ENCODE measurements at places on chromosomes 3 and 15.

- DNase-seq, result peak; percentile 22
Observed at GRCh38 chr3:60645801-60646200, 605.5 kb downstream of the FHIT start.

DNA sequence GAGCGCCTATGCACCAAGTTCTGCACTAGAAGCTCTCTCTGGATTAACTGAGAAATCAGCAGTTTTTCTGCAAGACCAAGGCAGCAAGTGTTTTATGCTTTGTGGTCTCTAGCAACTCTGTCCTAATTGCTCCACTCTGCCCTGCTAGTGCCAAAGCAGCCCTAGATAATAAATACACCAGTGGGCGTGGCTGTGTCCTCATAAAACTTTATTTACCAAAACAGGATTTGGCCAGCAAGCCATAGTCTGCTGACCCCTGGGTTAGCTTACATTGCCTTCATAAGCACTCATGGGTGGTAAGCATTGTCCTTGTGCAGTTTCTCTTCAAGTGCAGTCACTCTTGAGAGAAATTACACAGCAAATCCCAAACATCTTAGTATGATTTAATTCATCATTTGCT is 30.7 kb upstream of the SLC24A5 start:
- DNase-seq, result no peak

DNA sequence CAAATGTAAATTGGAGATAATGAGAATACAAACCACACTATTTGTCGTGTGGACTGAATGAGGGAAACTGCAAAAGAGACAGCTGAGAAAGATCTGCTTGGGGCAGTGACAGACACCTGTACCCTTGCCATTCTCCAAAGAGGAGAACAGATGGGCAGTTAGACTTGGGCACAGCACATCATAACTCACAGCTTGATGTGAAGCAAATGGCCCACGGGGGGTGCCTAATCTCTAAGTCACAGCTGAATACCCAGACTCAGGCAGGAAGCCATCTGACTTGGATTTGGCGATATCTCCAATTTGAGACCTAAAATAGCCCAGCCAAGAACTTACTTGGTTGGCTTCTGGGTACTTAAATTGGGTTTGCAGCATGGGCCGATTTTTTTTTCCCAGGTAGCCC is 10.0 kb upstream of the SLC6A11 start:
- no peak for DNase-seq

DNA sequence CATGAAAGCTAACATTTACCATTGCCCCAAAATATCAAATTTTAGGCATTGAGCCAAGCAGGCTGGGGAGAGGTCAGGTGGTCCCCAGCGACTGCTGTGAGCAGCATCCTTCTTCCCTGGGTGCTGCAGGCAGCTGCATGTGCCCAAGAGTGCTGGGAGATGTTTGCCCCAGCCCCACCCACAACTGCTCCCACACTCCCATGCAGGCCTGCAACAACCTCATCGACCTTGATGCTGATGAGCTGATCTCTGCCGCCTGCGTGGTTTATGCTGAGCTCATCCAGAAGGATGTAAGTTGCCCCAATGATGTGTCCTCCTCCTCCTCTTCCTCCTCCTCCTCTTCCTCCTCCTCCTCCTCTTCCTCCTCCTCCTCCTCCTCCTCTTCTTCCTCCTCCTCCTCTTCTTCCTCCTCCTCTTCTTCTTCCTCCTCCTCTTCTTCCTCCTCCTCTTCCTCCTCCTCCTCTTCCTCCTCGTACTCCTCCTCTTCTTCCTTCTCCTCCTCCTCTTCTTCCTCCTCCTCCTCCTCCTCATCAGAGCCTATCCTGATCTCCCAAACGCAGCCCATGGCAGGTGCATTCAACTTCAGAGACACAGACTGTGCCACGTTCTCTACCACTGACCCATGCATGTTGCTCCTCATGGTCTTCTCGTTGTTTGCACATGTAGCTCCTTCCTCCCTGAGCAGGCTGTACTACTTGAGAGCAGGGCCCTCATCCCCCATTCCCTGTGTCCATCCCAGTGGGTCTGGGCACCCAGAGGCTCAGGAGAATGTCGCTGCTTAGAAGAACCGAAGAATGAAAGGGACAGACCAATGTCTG is 15.1 kb downstream of the TBC1D21 start:
- DNase-seq, result no peak

DNA sequence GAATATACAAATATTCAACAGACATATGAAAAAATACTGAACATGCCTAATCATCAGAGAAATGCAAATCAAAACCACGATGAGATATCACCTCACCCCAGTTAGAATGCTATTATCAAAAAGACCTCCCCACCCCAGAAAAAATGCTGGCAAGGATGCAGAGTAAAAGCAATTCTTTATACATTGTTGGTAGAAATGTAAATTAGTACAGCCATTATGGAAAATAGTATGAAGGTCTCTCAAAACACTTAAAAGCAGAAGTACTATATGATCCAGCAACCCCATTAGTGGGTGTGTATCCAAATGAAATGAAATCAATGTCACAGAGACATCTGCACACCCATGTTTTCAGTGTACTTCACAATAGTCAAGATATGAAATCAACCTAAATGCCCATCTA is 308.7 kb downstream of the CHST2 start:
- no peak for DNase-seq

- no peak for DNase-seq
Observed at GRCh38 chr3:85455561-85456200, 496.9 kb downstream of the CADM2 start.

- DNase-seq, result no peak
Observed at GRCh38 chr15:57697588-57697987, 8.9 kb upstream of the POLR2M start.

GRCh38 chr15:74460871-74461846 is at the start of gene UBL7:
Gene UBL7, minus strand, starts transcription at chr15:74461160. Its CDS starts 2,293 bp downstream, at chr15:74458867.
- peak; percentile 90 for DNase-seq

- no peak for DNase-seq
Observed at GRCh38 chr3:26827169-26827568, 204.6 kb downstream of the LRRC3B start.

GRCh38 chr3:135348690-135349089 is 553.6 kb downstream of the EPHB1 start:
- DNase-seq, result no peak

GRCh38 chr3:8451696-8452095 is 49.9 kb upstream of the LMCD1 start:
- DNase-seq, result no peak

DNA sequence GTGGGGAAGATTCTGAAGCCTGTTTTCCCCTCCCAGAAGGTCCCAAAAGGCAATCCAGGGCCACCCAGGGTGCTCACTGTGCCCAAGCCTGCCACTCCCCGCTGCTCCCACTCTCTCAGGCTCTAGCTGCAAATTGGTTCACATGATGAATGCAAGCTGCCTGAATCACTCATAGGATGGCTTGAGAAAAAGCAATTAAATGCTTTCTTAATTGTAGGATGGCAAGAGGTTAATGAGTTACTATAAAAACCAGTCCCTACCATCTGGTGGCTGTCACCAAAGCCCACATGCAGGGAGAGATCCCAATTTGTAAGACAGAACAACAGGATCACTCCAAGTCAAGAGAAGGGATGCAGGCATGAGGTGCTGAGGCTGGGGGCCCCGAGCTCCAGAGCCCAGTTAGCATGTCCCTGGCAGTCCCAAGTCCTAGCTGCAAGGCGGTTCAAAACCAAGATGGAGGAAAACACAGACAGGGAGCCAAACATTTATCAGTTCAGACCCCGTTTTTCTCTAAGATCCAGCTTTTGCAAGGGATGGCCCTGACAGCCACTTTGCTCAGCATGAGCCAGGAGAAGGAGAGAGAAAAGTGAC is 207.1 kb downstream of the UACA start:
- no peak for DNase-seq

GRCh38 chr3:183824761-183825455 is 469 bp downstream of the MAP6D1 start:
- no peak for DNase-seq
